Activated CD8-positive, alpha-beta memory T cell treated with anti-CD3 and anti-CD28 coated beads for 1 hour (primary cell): ENCODE measurements at places on chromosomes 2 and 18.
A peak's percentile ranks its signal among the peaks of the same experiment; 100 is the strongest.

GRCh38 chr2:9102861-9103662, 99.6 kb upstream of the MBOAT2 start:
- DNase-seq: no peak

- DNase-seq: no peak
Observed at GRCh38 chr2:28552045-28552823, 56.4 kb downstream of the PLB1 start.

DNA sequence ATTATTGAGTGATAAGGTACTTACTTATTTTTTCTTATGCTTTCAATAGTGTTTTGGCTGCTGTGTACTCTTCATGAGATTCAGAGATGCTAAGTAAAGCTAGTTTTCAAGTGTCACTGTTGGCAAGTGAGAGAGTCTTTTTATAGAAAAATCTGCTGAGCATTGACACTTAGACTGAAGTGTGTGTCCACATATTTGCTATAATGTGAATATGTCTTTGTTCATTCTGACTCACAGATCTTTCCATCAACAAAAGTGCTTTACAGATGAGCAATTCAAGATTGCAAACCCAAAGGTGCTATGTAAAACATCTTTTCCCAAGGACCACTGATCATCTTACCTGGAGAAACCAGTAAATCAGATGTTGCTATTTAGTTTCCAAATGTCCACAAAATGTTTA, 410.6 kb upstream of the FIGN start:
- DNase-seq: no peak

- DNase-seq: no peak
Observed at GRCh38 chr2:41605914-41606313, 441.9 kb upstream of the PKDCC start.

DNA sequence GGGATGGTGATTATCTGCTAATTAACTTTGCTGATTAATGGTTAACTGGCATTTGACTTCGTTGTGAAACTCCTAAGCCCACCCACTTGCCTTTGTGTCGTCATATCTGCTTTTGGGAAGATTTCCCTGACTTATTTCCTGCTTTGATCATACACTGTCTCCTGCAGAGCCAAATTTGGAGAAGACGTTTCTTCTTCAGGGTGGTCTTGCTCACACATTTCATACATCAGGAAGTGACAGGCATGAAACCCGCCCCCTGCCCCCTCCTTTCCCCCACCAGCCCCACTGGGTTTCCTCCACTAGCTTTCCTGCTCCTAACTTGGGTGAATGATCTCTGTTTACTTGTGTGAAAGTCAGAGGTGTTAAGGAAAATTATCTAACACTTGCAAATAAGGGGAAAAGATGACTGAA, 300.1 kb downstream of the TSN start:
- no peak for DNase-seq

- no peak for DNase-seq
Observed at GRCh38 chr2:202817771-202818170, 53.8 kb downstream of the ICA1L start.

GRCh38 chr18:30999186-30999585, 43.4 kb downstream of the DSC3 start:
- DNase-seq: no peak

- no peak for DNase-seq
Observed at GRCh38 chr2:136638193-136638592, 127.2 kb upstream of the THSD7B start.

GRCh38 chr2:131014141-131014540, 79.1 kb downstream of the FAM168B start:
- DNase-seq: no peak

- DNase-seq: no peak
Observed at GRCh38 chr2:18339326-18339725, 221.1 kb downstream of the RDH14 start.

DNA sequence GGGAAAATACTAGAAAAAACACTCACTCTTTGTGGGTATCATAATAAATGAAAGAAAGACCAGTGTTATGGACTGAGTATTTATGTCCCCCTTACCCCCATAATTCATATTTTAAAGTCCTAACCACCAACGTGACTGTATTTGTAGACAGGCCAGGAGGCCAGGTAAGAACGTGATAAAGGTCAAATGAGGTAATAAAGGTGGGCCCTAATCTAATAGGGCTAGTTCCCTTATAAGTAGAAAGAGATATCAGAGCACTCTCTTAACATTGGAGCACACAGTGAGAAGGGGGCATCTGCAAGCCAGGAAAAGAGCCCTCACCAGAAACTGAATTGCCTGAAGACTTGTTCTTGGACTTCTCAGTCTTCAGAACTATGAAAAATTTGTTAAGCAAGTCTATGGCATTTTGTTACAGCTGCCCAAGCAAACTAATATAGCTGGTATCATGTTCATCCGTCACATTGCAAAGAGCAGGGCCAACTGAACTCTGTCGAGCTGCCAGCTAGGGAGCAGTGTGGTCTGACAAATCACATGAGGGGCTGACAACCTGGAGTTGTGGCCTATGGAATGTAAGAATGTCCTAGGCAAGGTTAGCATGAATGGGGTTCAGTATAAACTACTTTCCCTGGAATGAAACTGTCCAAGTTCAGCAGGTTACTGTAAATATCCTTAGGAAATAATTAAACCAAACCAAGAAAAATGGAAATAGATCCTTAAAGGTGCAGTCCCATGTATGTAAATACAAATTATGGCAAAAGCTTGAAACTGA, 280.9 kb downstream of the ZNF385B start:
- DNase-seq: no peak

DNA sequence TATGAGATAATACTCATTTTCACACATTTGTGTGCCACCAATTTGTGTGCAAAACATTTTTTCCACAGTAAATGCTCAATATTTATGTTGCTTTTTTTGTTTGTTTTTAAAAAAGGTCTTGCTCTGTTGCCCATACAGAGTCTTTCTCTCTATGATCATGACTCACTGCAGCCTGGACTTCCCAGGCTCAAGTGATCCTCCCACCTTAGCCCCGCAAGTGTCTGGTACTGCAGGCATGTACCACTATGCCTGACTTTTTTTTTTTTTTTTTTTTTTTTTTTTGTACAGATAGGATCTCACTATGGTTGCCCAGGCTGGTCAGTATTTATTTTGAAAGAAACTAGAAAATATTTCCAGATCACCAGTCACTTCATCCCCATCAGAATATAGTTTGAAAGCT, 297.8 kb upstream of the GYPC start:
- DNase-seq: no peak

GRCh38 chr18:23033056-23033455, 99.9 kb downstream of the RBBP8 start:
- DNase-seq: no peak

DNA sequence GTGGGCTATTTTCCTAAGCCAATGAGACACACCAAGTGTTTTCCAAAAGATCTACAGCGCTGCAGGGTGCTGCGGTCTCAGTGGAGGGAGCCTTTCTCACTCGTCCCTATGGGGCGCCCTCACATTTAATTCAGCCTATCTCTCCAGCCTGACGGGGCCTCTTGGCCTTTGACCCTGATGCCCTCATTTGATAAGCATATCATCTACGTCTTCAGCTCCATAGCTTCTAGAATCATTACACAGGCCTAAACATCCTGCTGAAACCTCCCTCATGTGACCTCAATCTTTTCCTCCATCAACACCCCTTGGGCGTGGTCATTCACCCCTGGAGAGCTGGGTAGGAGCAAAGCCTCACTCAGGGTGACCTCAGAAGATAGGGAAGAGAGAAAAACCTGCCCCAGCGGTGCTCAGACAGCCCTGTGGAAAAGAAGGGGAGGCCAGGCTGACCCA, 57.4 kb downstream of the CYP26B1 start:
- DNase-seq: no peak

DNA sequence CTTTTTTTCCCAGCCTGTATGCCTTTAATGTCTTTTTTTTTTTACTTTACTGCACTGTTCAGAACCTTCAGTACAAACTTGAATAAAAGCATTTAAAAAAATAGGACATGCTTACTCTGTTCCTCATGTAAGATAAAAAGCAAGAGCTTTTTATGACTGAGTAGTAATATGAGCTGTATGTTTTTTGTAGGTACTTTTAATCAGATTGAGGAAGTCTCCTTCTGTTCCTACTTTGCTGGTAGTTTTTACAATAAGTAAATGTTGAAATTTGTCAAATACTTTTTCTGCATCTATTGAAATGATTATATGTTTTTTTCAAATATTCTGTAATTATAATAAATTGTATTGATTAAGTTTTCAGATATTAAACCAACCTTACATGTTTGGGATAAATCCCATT, 189.8 kb downstream of the FAM210A start:
- DNase-seq: no peak

DNA sequence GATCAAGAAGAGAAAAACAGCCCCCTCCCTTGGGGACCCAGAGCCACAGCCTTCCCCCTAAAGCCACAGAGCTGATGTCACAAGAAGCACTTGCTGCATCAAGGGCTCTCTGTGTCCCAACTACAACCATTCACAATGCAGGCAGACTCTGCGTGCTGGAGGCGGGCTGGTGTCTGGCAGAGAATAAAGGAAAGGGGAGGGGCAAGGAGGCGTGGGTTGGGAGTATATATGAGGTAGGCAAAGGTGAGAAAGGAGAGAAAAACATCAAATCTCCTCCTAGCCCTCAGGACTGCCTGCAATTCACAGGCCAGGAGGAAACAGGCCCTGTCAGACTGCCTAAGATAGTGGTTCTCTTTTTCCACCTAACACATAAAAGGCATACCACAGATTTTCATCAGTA, 48.8 kb upstream of the IHH start:
- peak; percentile 31 for DNase-seq

DNA sequence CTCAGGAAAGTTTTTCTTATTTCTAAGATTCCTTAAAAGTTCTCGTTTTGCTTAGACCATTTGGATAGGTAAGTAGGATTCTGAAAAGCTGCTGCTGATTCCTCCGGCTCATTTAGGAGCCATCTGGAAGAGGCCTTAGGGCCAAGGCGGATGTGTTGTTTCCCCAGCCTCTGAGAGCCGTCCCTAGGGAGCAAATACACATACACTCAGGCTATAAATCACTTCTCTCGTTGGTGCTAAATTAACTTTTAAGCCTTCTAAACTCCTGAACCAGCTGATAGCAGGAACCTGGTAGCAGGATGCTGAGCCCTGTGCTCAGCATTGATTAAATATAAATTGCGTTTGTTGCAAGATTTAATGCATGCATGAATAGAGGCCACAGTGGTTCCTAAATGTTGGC, 109.8 kb downstream of the ADCYAP1 start:
- no peak for DNase-seq

DNA sequence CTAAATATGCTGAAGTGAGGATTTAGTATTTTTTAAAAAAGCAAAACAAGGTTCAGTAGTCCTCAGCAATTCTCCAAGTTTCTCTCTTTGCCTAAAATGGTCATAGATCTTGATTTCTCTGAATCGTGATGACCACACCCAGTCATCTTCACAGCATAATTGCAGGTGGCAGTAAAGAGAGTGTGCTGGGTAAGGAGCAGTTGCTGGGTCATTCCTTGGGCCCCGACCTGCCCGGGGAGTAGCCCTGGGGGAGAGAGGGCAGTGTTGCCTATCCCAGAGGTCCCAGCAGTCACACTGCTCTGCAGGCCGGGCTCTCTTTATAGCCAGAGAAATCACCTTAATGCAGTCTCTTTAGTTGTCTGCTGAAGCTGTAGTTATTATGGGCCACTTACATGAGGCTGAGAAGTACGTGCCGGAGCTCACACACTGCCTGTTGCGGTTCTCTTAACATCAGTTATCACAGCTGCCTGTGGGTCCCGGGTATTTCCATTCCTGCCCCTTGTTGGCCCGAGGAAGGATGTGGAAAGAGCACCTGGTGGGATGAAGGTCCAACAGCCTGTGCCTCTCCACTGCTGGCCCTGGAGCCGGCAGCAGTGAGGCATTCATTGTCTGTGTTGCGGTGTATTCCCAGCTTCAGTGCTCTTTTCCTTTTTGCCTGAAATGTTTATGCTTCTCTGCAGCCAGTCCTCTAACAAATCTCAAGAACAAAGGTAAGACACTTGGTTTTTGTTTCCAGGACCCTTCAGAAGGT, 230.1 kb downstream of the ALPK2 start:
- DNase-seq: no peak

GRCh38 chr18:3151399-3152264, 68.1 kb downstream of the MYOM1 start:
- no peak for DNase-seq

DNA sequence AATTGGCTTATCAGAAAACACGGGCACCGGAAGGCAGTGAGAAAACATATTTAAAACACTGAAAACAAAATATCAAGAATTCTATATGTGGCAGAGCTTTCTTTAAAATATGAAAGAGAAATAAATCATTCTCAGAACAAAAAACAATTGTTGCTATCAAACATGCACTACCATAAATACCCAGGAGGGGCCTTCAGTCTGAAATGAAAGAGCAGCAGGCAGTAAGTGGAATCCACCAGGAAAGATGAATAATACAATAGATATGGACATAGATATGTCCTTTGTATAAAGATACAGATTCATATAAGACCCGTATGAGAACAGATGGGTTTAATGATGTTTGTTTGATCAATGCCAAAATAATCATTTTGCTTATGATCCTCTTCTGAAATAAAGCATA, 142.0 kb downstream of the TMEM18 start:
- no peak for DNase-seq

GRCh38 chr2:184598002-184598315, 370 bp upstream of the ZNF804A start:
- no peak for DNase-seq

DNA sequence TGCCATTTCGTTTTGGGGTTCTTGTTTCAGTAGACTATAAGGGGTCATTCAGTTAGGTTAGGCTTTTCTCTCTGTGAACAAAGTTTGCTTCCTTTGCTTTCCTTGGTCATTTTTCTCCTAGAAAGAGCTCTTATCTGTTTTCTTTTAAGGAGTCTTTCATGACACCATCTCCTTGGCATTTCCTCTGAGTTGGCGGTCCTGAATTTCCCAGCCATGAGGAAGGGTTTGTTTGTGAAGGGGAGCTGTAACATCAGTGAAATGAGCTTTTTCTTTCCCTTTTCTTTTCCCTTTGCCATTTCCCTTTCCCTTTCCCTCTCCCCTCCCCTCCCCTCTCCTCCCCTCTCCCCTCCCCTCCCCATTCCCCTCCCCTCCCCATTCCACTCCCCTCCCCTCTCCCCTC, 61.7 kb downstream of the MAP4K4 start:
- DNase-seq: no peak

DNA sequence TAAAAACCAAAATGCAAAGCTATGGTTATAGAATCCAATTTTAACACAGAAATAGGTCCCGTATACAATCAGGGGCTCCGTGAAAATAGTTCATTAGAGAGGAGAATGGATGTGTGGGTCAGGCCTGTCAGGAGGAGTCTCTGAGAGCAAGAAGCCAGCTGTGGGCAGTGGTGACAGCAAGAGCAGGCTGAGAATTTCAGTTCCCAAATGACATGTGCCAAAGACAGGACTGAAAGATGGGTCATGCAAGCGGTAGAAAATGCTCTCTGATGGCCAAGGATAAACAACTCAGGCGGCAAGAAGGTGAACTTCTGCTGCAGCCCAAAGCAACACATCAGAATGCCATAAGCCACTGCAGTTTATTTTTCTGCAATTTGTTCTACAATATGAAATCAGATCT, 100.4 kb downstream of the CCDC141 start:
- no peak for DNase-seq
